ENCODE measurements at places on chromosomes 7 and 10.

DNA sequence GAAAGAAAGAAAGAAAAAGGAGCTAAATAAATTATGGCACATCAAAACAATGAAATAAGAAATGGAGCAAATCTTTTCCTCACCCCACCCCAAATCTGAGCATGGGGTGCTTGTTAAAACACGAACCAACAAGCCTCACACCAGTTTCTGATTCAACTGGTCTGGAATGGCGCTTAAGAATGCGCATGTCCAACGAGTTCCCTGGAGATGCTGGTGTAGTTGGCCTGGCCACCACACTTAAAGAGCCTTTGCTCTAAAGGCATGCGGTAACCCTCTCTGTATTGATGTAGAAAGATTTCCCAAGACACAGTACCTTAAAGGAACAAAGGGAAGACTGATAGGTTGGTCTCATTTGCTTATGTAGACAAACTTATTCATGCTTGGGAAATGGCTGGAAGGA lies 49.1 kb upstream of the STEAP1B start:
- DNase-seq: no peak

- DNase-seq: no peak
These were observed 170.7 kb upstream of the CTBP2 start for GRCh38 chr10:125331056-125331455.

DNA sequence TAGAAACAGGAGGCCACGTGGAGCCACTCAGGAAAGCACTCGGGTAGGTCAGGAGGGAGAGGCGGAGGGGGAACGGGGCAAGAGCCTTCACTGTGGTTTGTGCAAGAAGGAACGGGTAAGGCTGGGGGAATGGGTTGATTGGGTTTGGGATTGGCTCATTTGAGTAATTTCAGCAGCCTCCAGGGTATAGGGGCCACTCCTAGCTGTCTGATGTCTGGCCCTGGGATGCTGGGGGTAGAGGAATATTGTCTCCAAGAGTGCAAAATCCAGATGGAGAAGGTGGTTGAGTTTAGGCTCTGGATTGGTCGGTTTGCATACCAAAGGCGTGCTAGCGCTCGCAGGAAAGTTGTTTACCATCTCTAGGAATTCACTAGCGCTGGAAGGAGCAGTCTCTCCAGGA lies 47.2 kb downstream of the MYL10 start:
- no peak for DNase-seq

- DNase-seq: no peak
These were observed 55.8 kb downstream of the ZNF503 start for GRCh38 chr10:75345738-75346137.

DNA sequence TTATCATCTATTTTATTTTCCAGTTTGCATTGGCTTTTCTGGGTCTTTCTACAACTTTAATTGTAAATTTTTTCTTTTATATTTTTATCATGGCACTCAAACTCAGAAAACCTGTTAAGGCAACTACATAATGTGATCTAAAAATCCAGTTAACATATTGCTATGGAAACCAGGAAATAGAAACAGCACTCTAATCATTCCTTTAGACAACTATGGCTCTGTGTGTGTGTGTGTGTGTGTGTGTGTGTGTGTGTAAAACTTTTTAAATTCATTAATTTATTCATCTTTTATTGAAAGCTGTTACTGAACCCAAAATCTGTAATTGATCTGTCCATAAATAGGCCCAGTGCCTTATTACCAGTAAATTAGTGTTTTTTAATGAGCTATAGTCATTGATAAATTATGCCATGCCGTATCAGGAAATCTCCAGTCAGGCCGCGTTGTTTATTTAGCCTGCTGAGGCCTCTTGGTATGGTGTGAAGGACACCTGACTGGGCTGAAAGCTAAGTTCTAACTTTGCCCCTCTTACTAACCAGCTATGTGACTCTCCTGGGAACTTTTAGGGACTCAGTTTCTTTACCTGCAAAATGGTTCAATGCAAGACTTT lies 1.5 kb upstream of the MET start:
- no peak for DNase-seq

DNA sequence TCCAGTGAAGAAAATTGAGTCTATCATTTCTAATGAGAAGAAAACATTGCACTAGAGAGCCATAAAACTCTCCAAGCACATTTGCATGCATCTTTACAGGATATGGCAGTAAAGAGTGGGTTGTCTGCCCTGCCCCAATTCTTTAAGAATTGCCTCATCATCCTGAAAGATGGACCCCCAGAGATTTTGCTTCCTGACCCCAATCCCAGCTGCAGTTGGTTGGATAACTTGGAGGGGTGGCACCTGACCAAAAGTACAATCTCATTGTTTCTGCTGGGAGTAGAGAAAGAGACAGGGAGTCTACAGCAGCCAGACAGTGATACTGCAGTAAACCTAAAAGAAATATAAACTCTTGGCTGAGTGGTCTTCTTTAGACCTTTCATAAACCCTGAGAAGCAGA lies 49.1 kb upstream of the ADCY1 start:
- no peak for DNase-seq

DNA sequence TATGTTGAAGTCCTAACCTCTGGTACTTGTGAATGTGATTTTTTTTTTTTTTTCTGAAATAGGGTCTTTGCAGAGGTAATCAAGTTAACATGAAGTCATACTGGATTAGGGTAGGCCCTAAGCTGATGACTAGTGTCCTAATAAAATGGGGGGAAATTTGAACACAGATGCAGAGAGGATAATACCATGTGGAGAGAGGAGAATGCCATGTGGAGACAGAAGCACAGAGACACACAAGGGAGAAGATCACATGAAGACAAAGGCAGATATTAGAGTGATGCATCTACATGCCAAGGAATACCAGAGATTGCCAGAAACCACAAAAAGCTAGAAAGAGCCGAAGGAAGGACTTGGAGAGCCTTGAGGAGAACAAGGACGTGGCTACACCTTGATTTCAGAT lies 28.5 kb upstream of the ARMC3 start:
- no peak for DNase-seq

DNA sequence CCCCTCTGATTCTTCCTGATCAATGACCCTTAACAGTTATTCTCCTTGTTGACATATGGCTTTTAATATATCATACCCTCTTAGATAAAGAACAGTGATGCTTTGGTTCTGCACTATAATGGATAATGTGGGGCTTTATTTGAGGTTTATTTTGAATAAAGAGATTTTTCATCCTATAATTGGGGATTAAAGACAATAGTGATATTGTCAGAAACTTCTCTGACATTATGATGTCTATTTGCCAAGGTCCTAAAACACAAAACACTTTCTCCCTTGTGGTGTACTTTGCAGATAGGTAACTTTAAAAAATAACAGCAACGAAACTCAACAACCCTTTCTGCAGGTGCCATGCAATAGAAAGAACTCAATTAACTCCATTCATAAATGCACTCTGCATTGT lies 243.6 kb upstream of the RHOBTB1 start:
- DNase-seq: no peak

DNA sequence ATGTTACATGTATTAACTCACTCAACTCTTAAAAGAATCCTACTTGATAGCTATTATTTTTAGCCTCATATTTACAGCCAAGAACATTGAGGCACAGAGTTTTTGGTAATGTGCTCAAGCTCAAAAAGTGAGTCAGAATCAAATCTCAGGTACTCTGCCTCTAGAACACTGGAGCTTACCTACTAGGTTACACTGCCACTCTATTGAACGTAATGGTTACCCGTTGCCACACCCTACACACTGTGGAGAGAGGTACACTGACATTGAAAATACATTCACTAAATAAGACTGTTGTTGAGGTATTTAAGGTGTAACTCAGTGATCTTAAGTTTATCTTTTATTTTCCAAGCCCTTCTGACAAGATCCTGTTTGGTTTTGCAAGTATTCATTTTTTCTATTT lies 17.9 kb downstream of the SLC26A3 start:
- DNase-seq: no peak

GRCh38 chr10:34291466-34292193 lies 523.5 kb downstream of the PARD3 start:
- DNase-seq: no peak

DNA sequence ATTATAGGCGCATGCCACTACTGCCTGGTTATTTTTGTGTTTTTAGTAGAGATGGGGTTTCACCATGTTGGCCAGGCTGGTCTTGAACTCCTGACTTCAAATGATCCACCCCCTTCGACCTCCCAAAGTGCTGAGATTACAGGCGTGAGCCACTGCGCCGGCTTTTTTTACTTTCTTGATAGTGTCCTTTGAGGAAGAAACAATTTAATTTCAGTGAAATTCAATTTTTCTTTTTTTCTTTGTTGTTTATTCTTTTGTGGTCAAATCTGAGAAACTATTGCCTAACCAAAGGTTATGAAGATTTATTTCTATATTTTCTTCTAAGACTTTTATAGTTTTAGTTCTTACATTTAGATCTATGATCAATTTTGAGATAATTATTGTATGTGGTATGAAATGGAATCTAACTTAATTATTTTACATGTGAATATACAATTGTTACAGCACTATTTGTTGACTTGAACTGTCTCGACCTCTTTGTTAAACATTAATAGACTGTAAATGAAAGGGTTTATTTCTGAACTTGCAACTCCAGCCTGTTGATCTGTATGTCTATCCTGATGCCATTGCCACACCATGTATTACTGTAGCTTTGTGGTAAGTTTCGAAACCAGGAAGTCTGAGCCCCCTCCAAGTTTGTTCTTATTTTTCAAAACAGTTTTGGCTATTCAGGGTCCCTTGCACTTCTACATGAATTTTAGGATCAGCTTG lies 19.8 kb upstream of the RASSF4 start:
- DNase-seq: no peak

GRCh38 chr10:34492081-34492480 lies 323.0 kb downstream of the PARD3 start:
- DNase-seq: no peak

- no peak for DNase-seq
These were observed 2.4 kb downstream of the ACTA2 start for GRCh38 chr10:88949912-88950837.

- no peak for DNase-seq
These were observed 184.7 kb upstream of the KAT6B start for GRCh38 chr10:74641659-74642058.

DNA sequence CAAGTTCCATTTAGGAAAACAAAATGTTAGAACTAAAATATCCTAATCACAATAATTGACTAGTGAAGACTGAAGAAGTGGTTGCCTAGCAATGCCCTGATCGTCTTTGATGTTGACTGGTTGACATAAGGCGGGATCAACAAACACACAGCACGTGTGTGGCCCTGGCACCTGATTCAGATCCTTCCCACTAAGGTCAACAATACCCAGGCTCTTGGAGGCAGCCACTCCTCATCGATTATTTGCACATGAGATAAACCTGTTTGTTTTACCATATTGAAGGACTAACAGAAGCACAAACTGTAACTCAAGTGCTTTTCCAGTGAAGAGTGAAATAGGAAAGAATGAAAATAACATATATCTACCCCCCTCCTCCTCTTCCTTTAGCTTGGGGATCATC lies 15.6 kb downstream of the FANK1 start:
- no peak for DNase-seq

DNA sequence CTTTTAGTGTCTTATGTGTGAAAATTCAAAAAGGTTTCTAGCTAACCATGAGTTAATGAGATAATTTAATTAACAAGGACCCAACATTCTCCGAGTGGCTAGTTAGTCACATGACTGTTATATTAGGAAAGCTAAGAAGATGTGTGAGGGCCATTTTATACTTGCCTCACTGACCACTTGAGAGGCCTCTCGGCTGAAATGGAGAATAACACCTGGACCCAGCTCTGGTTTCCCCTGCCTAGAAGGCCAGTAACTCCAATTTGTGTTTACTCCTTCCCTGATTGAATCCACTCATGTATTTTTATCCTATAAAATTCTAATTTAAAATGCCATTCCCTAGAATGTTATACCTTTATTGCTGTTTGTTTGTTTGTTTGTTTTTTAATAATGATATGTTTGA lies 1091.2 kb downstream of the KCNMA1 start:
- no peak for DNase-seq

GRCh38 chr7:29940199-29940598 lies 49.4 kb downstream of the SCRN1 start:
- DNase-seq: no peak

DNA sequence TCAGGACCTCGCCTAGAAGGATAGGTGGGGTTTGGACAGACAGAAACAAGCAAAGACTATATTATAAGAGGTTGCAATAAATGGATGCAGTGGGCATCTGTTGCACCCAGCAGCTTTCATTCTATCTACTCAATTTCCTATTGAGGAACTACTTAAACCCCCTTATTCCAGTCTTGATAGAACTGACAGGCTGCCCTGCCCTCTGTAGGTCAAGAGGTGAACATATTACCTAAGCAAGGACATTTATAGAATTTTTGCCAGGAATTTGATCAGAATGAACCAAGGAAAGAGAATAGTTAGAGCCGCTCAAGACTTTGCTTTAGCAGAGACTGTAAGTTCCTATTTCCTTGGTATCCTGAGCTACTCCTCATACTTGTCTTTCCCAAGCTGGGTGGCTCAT lies 9.5 kb downstream of the VTI1A start:
- DNase-seq: no peak

DNA sequence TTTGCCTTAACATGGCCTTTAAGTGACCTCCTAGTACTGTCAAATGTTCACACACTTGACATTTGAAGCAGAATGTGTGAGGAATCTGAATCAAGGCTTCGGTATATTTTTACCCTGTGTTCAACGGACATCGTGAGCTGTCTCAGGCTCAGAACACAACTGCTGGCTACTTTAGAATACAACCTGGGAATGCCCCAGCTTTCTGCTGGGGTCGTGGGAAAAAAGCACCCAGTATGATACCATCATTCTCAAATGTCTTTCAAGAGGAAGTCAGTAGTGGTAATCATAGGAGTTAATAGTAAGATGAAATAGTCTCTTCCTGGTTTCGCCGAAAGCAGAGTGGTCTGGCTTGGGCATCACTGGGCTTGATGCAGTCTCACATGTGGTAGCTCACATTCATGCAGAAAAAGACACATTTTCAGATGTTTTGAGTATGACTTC lies 67.2 kb downstream of the CREB5 start:
- DNase-seq: no peak

- no peak for DNase-seq
These were observed 170.1 kb downstream of the RTKN2 start for GRCh38 chr10:62098278-62099121.

DNA sequence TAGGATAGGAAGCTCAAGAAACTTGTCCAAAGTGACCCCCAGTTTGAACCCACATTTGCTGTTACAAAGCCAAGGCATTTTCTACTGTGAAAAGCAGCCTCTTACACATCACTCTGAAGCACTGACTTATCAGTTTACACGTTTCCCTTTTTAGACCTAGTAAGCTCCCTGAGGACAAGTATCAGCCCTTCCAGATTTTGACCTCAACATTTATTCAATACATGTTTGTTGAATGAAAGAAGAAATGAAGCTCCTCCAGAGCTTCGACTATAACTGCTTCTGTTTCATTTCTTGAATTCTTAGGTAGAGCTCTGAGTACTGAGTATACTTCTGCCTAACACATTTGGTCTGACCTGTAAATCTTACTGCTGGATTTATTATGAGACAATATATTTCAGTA lies 2.7 kb downstream of the WASL start:
- no peak for DNase-seq
